ENCODE measurements at places on chromosomes 3 and 15. TPM values are rescaled to one million over a fixed set of nuclear protein-coding genes. Genes with fewer than 3 reads are reported as not detected.

SYNPR gene
- 45.7 TPM for total RNA-seq

WDR49 gene
- 8.8 TPM for total RNA-seq

GXYLT2 gene
- total RNA-seq, result 3.4 TPM

CELF6 gene
- total RNA-seq, result 15.7 TPM

TMCO5A gene
- not detected for total RNA-seq

TMPRSS7 gene
- 0.31 TPM for total RNA-seq

FGD5 gene
- total RNA-seq, result 3.4 TPM

Measured in parietal lobe (tissue), 2 donors.